PC-9 (cell line): ENCODE measurements at places on chromosomes 1 and 21. TPM values are rescaled to one million over a fixed set of nuclear protein-coding genes. Genes with fewer than 3 reads are reported as not detected.

CD1E gene
- not detected in 2 replicates for total RNA-seq

SPATA1 gene
- 1.9 and 2.8 TPM in 2 replicates for total RNA-seq

ITSN1 gene
- 39.1 and 46.3 TPM in 2 replicates for total RNA-seq

CDK18 gene
- total RNA-seq = 35.3 and 36.2 TPM in 2 replicates

OR2M3 gene
- total RNA-seq = 0.20 and 0.35 TPM in 2 replicates

OR2L3 gene
- not detected in 2 replicates for total RNA-seq

EFNA1 gene
- total RNA-seq = 30.6 and 35.7 TPM in 2 replicates

MYBPH gene
- not detected in 2 replicates for total RNA-seq

SEMA4A gene
- total RNA-seq = 16.2 and 19.1 TPM in 2 replicates

KIF17 gene
- 1.2 and 1.7 TPM in 2 replicates for total RNA-seq

COL11A1 gene
- not detected in 2 replicates for total RNA-seq

CRYAA gene
- not detected in 2 replicates for total RNA-seq

NID1 gene
- total RNA-seq = not detected in 2 replicates

NPL gene
- 2.3 and 3.0 TPM in 2 replicates for total RNA-seq

KIF26B gene
- 0.11 and 0.25 TPM in 2 replicates for total RNA-seq

NHLH2 gene
- not detected in 2 replicates for total RNA-seq

ELAPOR1 gene
- 0.95 and 2.0 TPM in 2 replicates for total RNA-seq

C1orf226 gene
- 10.5 and 11.3 TPM in 2 replicates for total RNA-seq

DDR2 gene
- total RNA-seq = 0.05 and 0.35 TPM in 2 replicates

PRDM16 gene
- total RNA-seq = not detected in 2 replicates

SYCP1 gene
- total RNA-seq = not detected in 2 replicates

VCAM1 gene
- total RNA-seq = not detected in 2 replicates

MAB21L3 gene
- total RNA-seq = not detected in 2 replicates

AGT gene
- not detected in 2 replicates for total RNA-seq
